ENCODE measurements at places on chromosomes 6 and 20.

DNA sequence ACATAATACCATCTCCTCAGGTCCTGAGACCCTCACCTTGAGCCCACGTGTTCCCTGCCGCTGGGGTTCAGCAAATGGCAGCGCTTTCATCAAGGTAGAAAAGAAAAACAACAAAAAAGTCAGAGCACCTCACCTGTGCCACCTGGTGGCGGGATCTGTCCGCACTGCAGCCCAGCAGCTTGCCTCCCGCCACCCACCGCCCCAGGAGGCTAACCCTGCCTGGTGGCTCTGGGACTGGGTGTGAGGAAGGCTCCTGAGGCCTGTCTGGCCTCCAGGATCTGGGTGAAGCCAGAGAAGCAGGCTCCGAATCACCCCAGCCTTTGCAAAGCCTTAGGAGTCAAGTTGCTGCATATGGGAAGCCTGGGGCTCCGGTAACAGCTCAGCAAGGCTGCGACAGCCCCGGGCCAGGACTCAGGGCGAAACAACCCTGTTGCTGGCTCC is 270.8 kb downstream of the BMP7 start:
- DNase-seq: no peak

- no peak for DNase-seq
These were observed 176.4 kb downstream of the MAFB start for GRCh38 chr20:40512591-40512990.

DNA sequence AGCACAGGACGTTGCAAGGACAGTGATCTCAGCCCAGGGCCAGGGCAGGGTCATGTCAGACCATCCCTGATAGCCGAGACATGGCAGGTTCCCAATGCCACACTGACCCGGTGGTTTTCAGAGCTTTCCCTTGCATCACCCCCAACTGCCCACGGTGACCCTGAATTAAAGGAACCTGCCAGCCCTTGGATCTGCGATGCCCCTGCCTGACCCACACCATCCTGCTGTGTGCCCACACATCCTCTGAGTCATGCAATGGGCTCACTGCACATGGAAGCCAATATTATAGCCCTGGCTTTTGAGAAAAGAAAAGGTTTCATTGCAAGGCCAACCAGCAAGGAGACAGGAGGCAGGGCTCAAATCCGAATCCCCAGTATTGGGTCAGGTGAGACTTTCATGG is 132.6 kb upstream of the CST7 start:
- DNase-seq: no peak

DNA sequence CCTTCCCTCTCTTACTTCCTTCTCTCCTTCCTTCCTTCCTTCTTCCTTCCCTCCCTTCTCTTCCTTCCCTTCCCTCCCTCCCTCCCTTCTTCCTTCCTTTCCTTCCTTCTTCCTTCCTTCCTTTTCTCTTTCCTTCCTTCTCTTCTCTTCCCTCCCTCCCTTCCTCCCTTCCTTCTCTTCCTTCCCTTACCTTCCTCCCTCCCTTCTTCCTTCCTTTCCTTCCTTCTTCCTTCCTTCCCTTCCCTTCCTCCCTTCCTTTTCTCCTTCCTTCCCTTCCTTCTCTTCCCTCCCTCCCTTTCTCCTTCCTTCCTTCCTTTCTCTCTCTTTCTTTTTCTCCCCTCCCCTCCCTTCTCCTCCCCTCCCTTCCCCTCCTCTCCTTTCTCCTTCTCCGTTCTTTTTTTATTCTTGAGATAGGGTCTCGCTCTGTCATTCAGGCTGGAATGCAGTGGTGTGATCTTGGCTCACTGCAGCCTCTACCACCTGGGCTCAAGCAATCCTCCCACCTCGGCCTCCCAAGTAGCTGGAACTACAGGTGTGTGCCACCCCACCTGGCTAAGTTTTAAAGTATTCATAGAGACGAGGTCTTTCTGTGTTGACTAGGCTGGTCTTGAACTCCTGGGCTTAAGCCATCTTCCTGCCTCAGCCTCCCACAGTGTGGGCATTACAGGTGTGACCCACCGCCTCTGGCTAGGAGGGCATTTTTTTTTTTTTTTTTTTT is 1.1 kb upstream of the ZNF512B start:
- no peak for DNase-seq

DNA sequence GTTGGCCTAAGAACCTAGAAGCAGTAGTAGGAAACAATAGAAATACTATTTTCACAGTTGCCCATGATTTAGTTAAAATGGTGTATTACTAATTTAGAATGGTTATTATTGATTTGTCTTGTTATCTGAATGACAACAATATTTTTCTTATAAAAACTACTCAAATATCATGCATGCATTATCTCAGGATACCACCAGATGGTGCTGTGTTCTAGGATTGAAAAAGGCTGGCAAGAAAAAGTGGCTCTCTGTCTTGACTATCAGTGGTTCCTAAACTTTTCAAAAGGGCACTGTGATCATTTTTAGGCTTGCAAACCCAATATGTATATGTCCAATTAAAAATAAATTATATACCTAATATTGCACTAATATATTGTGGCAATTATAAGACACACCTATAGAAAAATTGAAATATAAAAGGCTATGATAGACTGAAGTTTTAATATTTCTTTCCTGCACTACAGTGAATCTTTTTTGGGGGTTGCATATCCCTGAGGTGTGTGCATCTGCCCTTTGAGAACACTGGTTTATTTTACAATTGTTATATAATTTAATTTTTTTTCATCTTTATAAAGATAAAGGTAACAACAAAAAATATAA is 131.7 kb upstream of the MLIP start:
- no peak for DNase-seq

GRCh38 chr20:19893356-19893755 is 123.8 kb upstream of the NAA20 start:
- no peak for DNase-seq

GRCh38 chr20:50913690-50914375 is 17.4 kb downstream of the ADNP start:
- no peak for DNase-seq

DNA sequence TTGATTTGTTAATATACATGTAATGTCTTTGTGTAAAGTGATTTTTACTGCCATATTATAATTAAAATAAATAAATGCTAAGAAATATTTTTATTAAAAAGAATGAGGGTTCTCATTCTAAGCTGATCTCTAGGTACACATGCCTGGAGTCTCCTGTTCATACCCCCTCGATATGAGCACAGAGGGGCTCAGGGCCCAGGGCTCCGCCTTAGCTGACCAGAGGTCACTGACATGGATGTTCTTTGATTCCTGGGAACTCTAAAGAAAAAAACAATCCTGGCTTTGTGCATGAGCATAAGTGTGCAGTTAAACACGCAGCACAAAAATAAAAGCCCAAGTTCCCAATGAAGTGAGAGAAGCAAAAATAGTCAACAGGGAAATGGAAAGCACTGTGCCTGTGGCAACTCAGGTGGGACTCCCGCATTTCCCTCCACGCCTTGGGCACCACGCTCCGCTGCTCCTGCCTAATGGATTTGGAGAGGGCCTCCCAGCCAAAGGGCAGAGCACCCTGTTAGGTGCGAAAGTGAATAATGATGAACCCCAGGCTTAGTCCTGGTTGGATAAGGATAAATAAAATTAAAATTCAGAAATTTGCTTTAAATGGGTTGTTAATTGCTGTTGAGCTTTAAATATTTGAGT is 33.3 kb upstream of the QKI start:
- no peak for DNase-seq

DNA sequence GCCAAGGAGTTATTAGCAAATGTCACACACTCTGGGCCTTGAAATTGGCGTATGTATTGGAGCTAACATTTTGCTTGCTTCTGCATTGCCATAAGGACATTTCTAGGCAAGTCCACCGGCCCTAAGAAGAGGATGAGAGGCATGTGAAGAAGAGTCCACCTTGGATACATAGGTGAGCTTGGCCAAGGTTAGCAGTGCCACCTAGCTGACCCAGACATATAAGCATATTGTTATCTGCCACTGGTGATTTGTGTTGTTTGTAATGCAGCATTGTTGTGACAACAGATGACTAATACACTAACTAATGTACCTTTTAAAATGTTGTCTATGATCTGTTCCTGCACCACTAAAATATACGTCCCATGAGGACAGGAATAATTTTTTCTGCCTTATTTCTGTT is 24.8 kb upstream of the HLA-DQA2 start:
- no peak for DNase-seq

GRCh38 chr6:93376026-93376540 is 43.3 kb downstream of the EPHA7 start:
- DNase-seq: no peak

GRCh38 chr6:43846556-43846955 is 76.5 kb downstream of the VEGFA start:
- DNase-seq: no peak

DNA sequence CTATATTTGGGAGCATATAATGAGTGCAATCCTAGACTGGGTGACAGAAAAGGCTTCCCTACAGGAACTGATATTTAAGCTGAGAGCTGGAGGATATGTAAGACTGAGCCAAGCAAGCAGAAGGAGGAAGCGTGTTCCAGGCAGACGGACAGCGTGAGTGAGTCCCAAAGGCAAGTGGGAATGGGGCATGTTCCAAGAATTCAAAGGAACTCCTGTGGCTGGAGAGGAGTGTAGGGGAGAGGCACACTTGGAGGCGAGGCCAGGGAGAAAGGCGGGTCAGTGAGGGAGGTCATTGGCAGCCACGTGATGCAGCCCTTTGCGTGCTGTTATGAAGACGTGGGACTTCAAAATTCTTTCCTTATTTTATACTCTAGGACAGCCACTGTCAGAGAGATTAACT is 27.9 kb upstream of the SGK1 start:
- no peak for DNase-seq

DNA sequence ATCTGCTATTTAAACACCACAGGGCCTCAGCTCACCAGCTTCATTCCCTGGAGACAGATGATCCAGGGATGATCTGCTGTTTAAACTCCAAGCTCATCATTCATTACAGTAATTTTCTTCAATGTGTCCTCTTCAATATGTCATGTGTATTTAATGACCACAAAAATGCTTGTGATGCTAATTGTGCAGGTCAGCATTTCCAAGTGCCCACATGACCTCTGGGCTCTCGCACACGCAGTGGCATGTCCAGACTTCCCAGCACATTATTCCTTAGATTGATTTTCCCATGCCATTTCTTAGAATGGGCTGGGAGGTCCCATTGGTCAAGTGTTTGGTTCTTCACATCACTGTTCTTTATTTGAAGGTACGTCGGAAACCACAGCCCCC is 434.4 kb downstream of the HAO1 start:
- no peak for DNase-seq

- no peak for DNase-seq
These were observed 57.8 kb upstream of the NKAIN2 start for GRCh38 chr6:123745895-123746294.

DNA sequence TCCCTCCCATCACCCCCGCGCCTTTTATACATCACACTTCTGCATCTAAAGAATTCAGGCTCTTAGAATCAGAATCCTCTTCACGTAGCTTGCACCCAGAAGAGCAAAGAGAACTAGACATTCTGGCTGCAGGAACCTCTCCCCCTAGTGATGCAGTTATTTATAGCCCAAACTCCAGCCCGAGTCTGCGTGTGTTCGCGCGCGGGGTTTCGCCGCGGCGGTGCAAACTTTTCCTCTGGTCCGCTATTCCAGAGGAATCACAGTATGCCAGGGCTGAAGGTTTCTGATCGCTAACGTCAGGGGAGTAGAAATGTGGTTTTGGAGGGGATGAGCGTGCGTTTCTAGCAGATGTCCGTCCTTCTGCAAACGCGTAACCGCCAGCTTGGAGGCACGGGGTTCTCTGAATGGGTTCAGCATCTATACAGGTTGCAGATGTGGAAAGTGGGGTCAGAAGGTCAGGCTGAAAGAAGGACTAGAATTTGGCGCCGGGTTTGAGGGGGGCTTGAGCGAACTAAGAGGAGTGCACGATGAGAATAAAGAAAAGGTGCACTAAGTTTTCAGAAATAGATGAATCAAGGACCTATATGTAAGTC is 1.8 kb downstream of the EPHA7 start:
- no peak for DNase-seq

GRCh38 chr20:50343125-50343489 is 152.5 kb downstream of the CEBPB start:
- DNase-seq: no peak
